ENCODE measurements at places on chromosomes 3 and 15.

GRCh38 chr3:113585720-113586119 is 53.4 kb downstream of the SIDT1 start:
- no peak for DNase-seq

GRCh38 chr15:33679061-33679460 is 289.2 kb upstream of the CHRM5 start:
- no peak for DNase-seq

DNA sequence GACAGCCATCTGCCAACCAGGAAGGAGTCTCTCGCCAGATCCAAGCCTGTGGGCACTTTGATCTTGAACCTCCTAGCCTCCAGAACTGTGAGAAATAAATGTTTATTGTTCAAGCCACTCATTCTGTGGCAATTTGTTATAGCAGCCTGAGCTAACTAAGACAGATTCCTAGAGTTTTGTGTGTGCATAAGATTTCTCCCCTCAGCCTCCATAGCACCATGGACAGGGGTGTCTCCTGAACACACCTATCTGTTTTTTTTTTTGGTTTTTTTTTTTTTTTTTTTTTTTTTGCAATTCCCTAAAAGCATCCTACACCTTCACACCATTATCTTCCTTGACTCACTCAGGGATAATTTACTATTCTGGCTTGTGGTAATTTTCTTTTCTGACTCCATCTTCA is 768.5 kb downstream of the NR2F2 start:
- DNase-seq: no peak

- no peak for DNase-seq
These were observed 19.9 kb upstream of the TNFAIP8L3 start for GRCh38 chr15:51114437-51115119.

- peak; percentile 48 for DNase-seq
These were observed 11.4 kb downstream of the GPR87 start for GRCh38 chr3:151305060-151305774.

GRCh38 chr3:112931736-112932521 is 43.0 kb downstream of the CD200R1 start:
- DNase-seq: no peak

GRCh38 chr15:100310513-100311153 is 31.1 kb downstream of the ADAMTS17 start:
- DNase-seq: no peak
